Stimulated activated CD4-positive, alpha-beta T cell treated with anti-CD3 and anti-CD28 coated beads, TNF-alpha, amount 100 ng/mL, for 4 hours (primary cell): ENCODE measurements at places on chromosomes 5 and 9.

DNA sequence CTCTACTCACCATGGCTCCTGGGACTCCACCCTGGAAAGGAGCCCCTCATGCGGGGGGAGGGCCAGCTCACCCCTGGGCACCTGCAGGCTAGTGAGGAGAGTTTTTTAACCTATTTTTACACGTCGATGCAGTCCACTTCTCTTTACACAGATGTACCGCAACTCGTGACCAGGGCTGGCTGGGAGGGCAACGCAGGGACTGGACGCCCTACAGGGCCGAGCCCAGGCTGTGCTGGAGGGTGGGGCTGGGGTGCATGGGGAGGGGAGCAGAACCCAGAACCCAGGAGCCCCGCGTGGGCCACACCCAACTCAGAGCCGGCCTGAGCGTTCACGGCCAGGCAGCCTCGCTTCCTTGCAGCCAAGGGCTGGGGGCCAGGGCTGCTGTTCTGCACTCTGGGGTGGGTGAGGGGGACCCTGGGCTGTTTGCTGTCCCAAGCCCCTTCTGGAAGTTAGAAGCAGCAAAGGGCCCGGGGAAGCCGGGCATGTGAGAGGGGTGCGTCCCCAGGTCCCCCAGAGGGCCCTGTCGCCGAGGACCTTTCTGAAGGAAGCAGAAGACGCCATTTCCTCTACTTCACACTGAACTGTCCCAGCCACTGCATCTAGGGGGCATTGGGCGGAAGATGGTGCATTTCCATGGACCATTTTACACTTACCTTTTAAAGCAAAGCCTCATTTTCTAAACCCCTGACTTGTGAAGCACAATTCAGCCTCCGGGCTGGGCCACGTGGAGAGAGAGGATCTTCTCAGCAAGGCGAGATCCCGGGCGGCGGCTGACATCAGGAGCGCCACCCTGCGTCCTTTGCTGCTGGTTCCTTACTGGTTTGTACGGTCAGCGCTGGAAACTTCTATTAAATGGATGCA is 90.5 kb downstream of the KCNT1 start:
- no peak for DNase-seq

DNA sequence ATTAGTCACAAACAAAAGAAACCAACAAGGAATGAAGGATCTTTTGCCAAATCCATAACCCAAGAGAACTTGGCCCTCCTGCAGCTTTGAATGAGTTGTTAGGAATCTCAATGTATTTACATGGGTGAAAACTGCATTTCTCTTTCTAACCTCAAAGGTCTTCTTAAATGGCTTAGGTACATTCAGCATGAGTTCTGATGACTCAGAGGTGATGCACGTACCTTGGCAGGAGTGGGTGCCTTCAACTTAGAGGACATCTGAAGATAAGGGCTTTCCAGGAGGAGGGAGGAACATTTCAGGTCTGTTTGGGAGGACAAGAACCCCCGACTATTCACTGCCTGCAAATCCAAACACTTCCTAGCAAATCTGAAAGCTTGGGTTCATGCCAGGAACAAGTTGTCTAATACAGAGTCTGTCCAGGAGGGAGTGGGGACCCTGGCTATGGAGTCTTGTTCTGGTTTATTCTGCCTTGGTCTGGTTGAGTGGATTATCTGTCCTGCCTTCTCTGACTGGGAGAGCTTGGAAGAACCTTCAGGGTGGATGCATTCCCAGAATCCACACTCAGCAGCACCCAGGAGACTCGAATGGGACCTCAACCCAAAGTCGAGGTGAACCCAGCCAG is 65.7 kb downstream of the IRX2 start:
- DNase-seq = no peak

GRCh38 chr9:130328349-130328801 is 62.8 kb downstream of the HMCN2 start:
- no peak for DNase-seq

DNA sequence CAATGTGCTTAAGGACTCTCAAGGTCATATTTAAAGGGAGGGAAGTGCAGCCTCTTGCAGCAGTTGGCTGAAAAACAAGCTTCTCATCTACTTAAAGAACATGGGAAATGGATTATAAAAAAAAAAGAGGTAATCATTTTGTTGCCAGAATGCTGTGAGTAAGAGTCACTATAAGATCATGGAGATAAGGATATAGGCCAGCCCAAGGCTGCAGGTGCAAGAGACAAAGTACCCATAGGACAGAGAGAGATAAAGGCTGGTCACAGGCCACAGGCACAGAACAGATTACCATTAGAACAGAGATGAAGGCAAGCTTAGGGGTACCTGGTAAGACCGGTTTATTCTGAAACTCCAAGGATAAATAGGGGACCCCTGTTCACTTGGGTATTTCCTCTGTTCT is 70.5 kb downstream of the CDKN2A start:
- no peak for DNase-seq

- DNase-seq = no peak
These were observed 3.4 kb downstream of the LMNB1 start for GRCh38 chr5:126780165-126780827.

DNA sequence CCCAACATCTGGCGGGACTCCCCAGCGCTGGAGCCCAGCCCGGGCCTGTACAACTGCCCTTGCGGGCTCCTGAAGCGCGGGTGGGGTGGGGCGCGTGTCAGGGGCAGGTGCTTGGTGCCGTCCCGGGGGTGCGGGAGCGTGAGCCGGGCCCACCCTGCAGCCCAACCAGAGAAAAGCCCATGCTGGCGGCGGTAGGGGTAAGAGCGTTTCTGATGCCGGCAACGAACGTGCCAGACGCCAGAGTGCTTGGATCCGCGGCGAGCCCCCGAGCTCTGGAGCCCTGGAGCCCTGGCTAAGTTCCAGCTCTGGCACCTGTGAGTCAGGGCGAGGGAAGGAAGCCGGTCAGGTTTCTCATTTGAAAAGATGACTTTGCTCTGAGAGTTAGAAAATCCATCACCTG is 58.0 kb downstream of the ZNF510 start:
- no peak for DNase-seq

DNA sequence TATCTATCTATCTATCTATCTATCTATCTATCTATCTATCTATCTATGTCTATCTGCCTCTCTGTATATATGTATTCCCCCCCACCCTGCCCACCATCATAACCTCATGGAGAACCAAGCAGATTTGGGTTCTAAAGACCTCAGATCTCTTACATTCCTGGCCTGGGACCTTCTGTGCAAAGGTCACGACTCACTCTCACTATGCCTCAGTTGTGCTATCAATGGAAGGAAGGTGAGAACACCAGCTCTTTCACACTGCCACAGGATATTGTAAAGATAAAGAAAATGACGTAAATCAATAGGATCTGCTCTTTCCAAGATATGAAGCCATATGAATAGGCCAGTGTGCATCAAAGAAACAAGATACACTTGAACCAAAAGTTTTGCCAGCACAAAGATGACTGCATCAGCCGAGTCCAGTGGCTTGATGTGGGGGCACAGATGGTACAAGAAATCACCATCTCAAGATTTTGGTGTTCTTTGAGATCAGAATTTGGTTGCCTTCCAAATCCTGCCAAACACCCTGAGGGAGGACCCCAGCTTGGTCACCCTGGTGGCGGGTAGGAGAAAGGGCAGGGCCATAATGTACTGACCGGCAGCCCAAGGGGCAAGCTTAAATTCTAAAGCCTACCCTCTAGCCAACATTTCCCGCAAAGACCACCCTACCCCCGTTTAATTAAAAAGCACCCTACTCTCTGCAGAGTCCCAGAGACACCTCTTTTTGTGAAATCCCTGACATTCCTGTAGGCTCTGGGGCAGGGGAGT is 8.4 kb upstream of the FGF1 start:
- DNase-seq = no peak

GRCh38 chr5:146302406-146302805 is 36.2 kb upstream of the POU4F3 start:
- DNase-seq = no peak

- DNase-seq = no peak
These were observed 68.9 kb downstream of the DAP start for GRCh38 chr5:10691826-10692785.

DNA sequence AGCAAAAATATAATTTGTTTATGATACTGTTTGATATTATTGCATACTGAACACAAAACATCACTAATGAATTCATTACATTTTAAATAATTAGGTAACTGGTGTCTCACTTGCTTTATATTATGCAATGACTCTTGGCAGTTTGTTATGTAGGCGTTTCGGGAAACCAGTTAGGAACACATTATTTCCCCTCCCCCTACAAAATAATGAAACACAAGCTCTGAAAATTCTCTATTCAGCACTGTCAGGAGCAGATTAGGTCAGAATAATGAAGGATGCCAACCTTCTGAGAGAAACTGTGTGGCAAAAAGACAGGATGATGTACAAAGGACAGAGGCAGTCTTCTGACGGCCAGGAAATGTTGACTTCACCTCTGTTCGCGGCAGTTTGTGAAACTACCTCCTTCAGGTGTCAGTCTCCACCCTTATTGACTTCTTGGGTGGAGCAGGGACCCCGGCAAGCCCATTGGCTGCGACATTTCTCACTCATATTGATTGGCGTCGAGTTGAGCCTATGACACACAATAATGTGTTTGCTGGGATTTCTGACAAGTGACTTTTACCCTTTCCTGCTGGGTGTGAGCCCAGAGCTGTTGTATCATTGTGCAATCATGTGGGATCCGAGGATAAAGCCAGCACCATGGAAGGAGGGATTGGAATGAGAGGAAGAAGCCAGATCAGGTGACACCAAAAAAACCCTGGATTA is 33.9 kb downstream of the SH3PXD2B start:
- DNase-seq = no peak

DNA sequence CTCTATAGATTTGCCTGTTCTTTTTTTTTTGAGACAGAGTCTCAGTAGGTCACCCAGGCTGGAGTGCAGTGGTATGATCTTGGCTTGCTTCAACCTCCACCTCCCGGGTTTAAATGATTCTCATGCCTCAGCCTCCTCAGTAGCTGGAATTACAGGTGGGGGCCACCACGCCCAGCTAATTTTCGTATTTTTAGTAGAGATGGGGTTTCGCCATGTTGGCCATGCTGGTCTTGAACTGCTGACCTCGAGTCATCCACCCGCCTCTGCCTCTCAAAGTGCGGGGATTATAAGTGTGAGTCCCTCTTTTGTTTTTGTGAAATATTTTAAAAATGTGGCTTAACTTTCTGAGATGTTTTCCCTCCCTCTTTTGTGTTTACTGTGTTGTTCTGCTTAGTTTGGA is 29.2 kb downstream of the HSPA4 start:
- DNase-seq = no peak

DNA sequence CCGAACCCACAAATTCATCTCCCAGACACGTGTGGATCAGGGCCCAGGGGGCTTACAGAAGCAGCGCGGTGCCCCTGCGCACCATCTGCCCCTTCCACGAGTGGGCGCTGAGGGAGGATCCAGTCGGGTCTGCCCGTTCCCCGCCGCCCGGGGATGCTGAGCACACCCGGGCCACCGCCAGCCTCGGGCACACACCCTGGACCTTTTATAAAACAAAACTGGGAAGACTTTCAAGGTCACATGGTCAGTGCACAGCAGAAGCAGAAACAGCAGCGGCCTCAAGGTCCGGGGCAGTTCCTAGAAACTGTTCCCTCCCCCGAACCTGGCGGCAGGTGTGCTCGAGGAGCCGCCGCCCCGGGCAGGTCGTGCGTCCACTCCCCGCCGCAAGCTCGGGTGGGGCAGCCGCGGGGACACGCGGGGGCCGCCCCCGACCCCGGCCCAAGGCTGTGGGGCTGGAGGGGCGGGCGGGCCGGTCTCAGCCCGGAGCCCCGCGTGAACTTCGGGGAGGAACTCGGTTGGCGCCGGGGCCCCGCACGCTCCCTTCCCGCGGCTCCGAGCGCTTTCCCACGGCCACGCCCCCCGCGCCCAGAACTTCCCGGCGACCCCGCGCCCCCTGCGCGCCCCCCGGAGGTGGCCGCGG is 633 bp upstream of the PPP1R26 start:
- no peak for DNase-seq

DNA sequence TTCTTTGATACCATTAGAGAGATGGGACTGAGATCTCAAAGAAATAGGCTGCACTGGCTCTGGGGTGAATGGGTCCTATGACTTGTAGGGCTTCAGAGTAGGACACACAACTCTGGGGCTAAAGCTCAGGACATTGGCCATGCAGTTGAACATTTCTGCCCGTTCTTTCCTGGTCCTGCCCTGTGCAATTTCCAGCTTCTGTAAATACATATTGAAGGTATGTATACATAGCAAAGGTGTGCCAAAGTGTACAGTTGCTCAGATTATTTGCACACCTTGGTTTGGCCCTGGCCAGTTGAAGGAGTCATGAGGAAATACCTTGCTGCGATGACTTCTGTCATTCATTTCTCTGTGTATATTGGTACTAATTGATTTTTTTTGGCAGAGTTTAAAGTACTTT is 52.8 kb upstream of the TAF11L2 start:
- no peak for DNase-seq

GRCh38 chr5:133397348-133397747 is 215.0 kb downstream of the FSTL4 start:
- DNase-seq = no peak

DNA sequence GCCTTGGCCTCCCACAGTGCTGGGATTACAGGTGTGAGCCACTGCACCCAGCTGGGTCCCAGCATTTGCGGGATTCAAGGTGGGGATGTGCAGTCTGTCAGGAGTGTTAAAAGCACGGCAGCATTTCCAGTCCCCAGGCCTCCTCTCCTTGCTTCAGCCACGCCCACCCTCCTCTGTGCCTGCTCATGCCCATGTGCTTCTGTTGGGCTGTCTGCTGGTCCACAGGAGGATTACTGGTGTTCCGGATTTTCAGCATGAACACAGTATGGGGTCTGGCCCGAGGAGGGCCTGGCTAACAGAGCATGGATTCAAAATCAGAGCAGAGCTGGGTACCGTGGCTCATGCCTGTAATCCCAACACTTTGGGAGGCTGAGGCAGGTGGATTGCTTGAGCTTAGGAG is 5.5 kb downstream of the ARRDC1 start:
- DNase-seq = no peak

DNA sequence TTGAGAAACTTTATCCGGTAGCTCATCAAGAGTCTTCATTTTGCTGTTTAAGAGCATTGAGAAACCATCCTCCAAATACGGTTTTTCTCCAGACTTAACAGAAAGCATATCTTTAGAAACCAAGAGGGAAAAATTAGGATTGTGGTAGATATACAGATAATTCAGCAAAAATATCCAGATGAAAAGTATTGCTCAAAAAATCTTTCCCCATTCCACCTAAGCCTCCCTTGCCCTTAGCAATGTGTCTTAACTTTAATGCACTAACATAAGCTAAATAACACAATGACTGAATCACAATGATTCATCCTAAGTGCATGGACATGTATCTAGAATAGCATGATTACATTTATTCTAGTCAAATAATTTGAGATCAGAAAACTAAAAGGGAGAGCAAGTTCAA is 130.3 kb upstream of the TARS1 start:
- no peak for DNase-seq

DNA sequence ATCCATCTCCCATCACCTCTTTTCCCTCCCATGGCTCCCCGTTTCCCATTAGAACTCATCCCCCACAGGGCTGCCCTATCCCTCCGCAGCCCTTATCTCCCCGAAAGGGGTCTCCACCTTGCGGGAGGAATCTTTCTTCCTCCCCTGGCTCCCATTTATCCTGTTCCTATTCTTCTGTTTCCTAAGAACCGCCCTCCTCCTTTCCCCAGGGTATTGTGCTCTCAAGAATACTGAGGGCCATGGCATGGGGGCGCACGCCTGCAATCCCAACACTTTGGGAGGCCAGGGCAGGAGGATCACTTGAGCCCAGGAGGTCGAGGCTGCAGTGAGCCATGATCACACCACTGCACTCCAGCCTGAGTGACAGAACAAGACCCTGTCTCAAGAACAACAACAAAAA is 665 bp downstream of the CD72 start:
- DNase-seq = no peak
